ENCODE measurements at places on chromosomes 2 and 18.

DNA sequence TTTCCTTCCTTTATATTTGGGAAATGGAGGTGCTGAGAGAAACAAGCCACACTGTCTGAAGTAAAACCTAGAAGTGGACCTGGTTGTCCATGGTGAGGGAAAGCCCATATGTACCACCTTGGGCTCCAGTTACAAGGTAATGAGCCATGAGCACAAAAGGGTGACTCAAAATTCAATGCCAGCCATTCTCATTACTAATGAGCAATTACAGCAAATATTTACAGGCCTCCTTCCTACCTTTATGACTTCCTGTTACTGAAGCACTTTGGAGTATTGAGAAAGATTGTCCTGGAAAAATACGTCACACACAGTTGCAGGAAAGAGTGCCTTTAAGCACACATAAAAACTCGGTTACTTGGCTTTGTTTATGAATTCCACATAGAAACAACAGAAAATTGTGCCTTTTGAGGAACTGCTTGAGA lies 9.1 kb downstream of the EPAS1 start:
- no peak for DNase-seq

DNA sequence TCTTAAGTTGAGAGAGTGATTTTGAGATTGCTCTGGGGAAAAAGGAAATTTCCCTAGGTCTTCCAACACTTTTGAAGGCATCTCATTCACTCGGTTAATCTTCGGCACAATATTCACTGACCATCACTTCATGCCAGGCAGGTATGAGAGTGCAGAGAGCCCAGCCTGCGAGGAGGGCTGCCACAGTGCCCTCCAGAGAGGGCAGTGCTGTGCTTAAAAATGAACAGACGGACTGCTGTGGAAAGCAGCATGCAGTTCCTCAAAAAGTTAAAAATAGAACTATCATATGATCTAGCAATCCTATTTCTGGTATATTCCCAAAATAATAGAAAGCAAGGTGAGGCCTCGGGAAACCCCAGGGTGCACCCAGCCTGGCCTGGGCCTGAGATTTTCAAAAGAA lies 374.9 kb upstream of the RAB6C start:
- no peak for DNase-seq

- DNase-seq: no peak
These were observed 80.2 kb downstream of the NEB start for GRCh38 chr2:151654085-151654484.

- DNase-seq: peak; percentile 27
These were observed 39.2 kb downstream of the BIN1 start for GRCh38 chr2:127067620-127068350.

- DNase-seq: no peak
These were observed 359.3 kb upstream of the SALL3 start for GRCh38 chr18:78620326-78620725.

- no peak for DNase-seq
These were observed 263.3 kb upstream of the STON1 start for GRCh38 chr2:48266698-48267097.

DNA sequence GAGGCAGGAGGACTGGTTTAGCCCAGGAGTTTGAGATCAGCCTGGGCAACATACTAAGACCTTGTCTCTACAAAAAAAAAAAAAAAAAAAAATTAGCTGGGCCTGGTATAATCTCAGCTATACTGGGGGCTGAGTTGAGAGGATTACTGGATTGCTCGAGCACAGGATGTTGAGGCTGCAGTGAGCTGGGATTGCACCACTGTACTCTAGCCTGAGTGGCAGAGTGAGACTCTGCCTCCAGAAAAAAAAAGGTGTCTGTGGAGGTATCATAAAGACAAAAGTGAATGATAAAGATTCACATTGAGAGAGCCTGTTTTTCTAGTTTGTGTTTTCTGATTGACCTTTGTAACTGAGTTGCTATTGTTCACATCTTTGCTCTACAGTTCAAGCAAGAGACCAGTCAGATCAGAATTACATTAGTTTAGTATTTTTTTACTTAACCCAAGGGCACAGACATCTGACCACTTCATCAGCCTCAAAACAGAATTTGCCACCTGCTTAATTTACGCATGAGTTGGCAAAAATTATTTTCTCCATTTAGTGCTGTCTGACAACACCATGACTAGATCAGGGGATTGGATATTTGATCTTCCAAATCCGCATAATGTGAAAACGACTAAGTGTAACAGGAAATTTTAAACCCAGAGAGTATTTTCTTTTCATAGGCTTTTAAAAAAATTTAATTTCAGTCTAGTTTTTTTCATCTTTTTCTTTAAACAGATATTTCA lies 271.0 kb downstream of the TGIF1 start:
- DNase-seq: no peak

GRCh38 chr2:9737053-9737875 lies 106.0 kb upstream of the TAF1B start:
- DNase-seq: no peak

GRCh38 chr2:162113776-162114168 lies 38.3 kb downstream of the GCG start:
- no peak for DNase-seq

- DNase-seq: no peak
These were observed 269.8 kb upstream of the ID2 start for GRCh38 chr2:8412082-8412481.

DNA sequence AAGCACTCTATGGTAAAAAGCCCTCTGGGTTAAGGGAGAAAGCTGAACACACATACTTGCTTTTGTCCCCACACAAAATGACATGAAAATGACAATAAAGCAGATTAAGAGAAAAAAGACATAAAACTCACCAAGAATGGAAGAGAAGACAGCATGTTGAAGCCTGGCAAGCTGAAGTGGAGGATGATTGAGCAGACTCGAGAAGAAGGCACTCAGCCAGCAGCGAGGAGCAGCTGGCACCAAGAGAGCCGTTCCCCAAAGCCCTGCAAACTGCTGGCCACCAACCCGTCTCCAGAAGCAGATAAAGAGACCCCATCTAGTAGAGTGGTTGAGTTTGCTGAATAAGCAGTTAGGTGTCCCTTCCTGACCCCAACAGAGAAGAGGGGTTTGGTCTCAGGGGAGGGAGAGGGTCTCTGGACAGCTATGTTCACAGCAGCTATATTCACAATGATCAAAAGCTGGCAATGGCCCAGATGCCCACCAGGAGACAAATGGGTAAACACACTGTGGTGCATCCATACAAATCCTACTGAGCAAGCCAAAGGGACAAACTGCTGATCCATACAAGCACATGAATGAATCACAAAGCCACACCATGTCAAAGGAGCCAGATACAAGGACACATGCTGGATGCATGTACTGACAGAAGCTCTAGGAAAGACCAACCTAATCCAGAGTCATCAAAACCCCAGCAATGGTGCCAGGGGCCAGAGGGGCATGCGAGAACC lies 36.9 kb downstream of the FAM168B start:
- DNase-seq: peak; percentile 70

DNA sequence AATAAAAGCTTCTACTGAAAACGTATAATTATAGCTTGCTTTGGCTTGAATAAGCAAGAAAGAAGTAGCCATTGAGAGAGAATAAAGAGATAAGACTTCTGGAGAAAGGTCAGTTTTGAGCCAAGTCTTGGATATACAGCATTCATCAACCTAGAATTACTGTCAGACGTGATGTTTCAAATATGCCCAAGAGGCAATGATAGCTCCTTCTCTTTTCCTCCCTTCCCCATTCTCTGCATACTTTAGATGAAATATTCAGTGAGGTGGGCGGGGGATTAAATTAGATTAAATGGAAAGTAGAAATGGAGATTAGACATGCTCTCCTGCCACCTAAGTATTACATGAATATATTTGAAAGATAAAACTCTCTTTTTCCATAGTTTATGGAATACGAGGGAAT lies 8.7 kb downstream of the ANTXR1 start:
- no peak for DNase-seq

DNA sequence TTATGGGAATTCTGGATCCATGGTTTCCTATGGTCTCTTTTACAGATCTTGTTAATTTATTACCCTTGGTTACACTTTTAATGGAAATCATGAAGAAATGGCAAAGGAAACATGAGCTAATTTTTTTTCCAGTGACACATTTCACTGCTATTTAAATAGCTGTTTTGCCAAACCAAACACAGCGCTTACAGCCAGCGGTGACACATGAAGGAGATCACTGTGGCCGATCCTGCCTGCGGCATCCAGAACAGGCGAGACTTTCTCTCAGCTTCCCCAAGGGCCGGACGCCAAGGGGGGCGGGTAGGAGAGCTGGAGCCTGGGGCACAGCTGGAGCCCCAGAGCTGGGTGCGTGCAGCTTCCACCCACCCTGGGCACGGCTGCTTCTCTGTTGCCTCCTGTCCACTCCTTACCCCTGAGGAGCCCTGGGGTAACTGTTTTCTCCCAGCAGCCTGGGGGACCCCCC lies 81.4 kb upstream of the PKDCC start:
- DNase-seq: peak; percentile 65

DNA sequence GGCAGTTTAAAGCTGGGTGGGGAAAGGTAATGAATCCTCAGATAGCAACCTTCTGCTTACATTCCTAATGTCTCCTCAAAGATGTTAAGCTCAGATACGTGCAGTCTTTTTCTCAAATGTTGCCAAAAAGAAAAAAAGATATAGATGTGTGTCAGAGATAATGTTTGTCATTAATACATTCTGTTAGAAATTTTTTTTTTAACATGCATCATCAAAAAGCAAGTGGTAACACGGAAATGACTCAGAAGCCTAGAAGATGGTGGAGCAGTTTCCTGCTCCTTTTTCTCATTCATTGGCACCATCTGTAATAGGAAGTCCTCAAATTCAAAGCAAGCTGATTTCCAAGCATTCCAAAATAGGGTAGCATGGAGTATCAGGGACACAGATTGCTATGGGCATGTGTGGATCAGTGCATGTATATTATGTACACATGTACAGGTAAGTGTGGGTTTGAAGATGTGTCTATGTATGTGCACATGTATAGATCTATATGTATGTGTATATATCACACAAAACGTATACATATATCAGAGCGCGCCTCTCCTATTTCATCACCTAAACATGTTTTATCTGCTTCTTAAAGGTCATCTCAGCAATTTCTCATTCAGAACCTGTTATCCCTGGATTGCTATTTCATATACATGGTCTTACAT lies 79.9 kb upstream of the ITGB6 start:
- no peak for DNase-seq

- no peak for DNase-seq
These were observed 431.6 kb upstream of the FSHR start for GRCh38 chr2:49585921-49586320.

DNA sequence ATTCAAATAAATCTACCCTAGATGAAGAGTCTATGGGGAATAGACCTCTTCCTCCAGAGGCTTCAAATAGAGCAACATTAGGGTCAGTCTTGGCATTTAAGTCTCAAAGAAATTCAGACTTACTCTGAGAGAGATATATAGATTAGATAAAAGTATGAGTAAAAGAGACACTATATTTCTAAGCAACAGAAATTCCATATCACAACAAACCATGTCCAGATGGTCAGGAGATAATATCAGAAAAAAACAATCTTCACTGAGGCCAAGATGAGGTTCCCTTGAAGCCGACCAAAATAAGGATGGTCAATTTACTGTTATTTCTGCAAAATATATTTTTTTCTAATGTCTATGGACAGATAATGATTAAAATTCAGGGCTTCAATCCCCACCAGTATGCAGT lies 89.1 kb upstream of the NOSTRIN start:
- no peak for DNase-seq

GRCh38 chr2:57022496-57022895 lies 838.7 kb downstream of the CCDC85A start:
- DNase-seq: no peak

DNA sequence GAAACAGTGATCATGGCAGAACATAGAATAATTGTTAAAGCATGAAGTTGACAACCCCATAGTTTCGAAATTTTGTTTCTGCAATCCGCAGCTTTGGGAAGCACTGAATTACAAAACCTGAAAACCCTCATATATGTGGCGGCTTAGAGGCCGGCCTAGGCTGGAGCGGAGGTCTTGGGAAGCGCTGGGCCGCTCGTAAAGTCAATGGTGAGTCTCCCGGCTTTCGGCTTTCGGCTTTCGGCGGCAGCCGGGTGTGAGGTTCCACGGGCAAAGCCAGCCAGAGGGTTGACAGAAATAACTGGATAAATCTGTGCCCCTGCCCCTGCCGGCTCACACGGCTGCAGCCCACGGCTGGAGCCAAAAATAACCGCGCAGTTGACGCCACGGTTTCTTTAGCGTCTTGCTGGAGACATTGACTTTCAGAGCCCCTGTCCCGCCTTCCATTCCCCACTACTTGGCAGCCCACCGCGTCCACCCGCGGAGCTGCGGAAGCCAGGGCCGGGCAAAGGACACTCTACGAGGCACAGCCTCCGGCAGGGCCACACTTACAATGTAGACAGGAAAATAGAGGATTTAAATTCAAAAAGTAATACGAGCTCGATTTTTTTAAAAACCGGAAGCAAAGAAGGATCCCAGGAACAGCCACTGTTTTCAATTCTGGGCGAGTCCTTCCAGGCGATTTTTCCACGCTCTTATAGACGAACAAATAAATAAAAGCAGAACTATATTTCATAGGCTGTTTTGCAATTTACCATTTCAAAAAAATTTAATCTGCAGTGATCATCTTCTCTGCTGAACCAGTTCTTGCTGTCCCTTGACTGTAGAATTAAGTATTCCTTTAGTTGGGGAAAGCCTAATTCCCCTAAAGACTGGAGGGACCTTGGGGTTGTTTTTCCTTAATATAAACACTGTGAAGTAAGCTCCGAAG lies 28.3 kb upstream of the ATP6V1B1 start:
- DNase-seq: no peak

- peak; percentile 77 for DNase-seq
These were observed 779 bp upstream of the LYPD6 start for GRCh38 chr2:149329489-149330126.

- no peak for DNase-seq
These were observed 134.4 kb upstream of the LTBP1 start for GRCh38 chr2:32812316-32812715.

DNA sequence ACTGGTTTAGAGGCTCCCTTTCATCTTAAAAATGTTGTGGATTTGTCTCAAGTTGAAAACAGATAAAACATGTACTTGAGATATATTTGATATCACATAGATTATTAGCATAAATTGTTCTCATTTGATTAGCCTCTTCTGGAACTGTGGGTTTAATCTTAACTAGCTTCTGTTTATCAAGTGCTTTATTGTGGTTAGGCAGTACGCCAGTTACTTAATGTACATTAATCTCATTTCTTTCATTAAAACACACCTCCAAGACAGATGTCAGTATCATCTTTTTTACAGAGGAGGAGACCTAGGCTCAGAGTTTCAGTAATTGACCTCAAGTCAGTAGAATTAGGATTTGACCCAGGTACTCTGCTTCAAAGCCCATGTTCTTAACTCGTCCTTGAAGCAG lies 21.8 kb downstream of the SFTPB start:
- no peak for DNase-seq

- no peak for DNase-seq
These were observed 75.4 kb downstream of the FHOD3 start for GRCh38 chr18:36372903-36373311.

DNA sequence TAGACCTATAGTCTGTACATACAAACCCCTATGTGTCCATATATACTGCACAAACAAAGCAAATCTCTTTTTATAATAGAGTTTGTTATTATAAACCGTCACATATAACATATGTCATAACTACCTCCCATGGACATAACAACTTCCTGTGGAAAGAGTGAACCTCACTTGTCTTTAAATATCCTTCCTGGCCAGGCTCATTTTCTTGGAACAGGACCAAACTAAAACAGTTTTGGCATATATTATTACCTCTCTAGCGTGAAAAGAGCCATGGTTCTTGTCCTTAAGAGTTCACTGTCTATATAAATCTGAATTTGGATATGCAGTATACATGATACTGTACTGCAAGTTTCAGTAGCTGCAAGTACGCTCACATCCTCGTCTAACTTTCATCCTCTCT lies 28.3 kb upstream of the DNAJC27 start:
- DNase-seq: no peak
